ENCODE measurements at places on chromosomes 7 and 10.
A peak's percentile ranks its signal among the peaks of the same experiment; 100 is the strongest.

DNA sequence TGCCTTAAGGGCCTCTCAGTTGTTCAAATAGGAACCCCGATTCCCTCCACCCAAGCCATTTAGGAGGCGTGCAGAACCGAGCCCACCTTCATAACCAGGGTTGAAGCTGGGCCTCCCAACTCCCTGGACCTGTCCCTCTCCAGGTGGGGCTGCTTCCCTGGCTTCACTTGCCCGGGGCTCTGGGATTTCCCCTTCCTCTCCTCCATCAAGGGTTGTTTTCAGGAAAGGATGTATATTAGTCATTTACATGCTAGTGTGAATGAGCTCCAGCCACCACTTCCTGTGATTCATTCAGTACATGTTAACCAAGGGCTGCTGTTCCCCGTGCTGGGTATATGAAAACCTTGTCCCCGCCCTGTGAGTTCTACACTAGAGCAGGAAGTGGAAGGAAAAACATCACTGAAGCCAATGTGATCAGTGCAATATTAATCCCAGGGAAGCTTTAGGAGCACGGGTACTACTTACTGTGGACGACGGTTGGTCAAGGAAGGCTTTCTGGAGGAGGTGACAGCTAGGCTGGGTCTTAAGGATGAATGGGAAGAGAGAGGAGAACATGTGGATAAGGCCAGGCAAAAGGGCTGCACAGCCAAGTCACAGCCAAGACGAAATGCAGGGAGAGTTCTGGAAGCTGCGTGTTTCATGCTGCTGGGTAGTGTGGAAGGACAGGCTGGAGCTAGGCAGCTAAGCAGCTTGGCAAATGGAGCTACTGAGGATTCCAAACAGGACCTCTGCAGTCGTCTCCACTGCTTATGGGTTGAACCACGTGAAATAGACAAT, 150.1 kb upstream of the SHH start:
- DNase-seq = peak; percentile 46

GRCh38 chr7:98387544-98388226, 13.2 kb downstream of the BAIAP2L1 start:
- no peak for DNase-seq

DNA sequence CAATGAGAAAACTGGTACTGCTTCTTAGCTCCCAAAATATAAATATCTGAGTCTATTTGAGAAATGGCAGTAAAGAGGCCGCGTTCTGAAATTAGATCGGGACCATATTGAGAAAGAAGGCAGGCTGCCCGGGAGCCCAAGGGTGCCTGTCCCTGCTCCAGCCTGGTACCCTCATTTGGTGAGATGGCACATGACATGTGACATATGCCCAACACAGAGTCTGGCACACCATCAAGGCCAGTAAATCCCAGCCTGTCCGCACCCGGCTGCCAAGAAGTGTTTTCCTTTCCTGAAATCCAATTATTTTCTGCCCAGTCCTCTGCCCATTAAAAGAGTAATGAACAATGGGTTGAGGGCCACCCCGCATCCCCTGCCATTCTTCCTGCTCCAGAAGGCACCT, 66.4 kb downstream of the CDH23 start:
- no peak for DNase-seq

- DNase-seq = no peak
Observed at GRCh38 chr7:36155811-36156361, 2.8 kb downstream of the EEPD1 start.

DNA sequence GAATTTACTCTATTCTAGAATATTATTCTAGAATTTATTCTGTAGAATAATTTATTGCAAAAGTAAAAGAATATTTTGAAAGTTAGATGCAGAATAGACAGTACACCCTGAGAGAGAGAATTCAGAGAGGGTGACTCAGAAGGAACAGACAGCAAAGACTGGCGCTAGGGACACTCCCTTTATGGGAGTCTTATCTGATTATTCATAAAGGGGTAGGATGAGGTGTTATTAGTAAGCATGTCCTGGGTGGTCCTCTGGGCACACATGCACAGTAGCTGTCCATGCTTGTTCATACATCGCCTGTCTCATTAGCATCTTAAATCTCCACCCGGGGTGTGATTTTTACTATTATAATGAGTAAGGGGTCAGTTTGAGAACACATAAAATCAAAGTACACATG, 100.1 kb downstream of the XPNPEP1 start:
- DNase-seq = no peak

DNA sequence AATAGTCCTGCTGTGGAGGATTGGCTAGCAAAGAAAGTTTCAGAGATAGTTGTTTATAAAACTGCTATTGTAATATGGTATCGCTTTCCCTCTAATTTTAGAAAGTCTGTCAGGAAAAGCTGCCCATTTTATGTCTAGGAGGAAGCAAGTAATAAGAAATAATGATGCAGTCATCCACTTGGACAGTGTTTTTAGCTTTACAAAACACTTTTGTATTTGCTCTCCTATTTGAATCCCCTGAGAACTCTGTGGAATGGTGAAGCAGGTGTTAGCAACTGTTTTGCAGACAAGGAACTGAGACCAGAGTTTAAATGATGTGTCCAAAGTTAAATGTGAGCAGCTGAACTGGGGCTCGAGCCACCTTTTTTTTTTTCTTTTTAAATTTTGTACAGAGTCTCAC, 455.8 kb downstream of the XPNPEP1 start:
- DNase-seq = no peak

DNA sequence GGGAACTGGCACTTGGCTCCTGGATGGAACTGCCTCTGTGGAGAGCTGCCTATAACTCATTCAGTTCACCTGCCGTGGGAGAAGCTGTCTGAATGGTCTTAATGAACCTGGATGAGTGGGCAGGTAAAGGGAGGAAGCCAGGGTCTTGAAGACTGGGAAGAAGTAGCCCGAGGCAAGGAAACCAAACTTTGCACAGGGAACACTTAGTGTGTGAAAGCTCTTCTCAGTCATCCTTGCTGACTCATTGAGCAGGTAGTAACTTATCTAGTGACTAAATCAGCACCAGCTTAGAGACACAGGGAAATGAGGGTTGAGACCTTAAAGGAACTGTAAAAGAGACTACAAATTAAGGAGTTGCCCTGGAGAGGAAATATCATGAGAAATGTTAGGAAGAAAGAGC, 9.9 kb downstream of the LRRC4 start:
- DNase-seq = peak; percentile 54

- peak; percentile 16 for DNase-seq
Observed at GRCh38 chr7:90180011-90180585, 25.8 kb downstream of the STEAP1 start.
